ENCODE measurements at places on chromosomes 3 and 15. TPM values are rescaled to one million over a fixed set of nuclear protein-coding genes. Genes with fewer than 3 reads are reported as not detected.

DNA sequence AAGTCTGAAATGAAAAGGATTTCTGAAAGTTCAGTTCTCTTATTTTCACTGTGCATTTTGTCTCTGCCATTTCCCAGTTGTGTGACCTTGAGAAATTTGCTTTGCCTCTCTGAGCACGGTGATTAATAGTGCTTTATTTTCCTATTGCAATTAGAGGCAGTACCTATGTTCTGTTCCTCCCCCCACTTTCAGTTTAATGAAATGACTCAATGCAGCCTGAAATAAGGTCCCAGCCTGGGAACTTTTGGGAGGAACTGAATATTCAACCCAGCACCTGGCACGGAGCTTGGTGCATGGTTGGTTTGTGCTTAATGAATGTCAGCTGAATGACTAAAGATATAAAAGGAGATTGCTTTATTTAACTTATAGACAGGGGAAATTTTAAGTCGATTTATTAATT lies 352.6 kb downstream of the PDCD6IP start:
- no peak for DNase-seq

SPESP1 gene
- total RNA-seq, result 0.47 TPM

GRCh38 chr15:99143655-99144610 lies 39.1 kb downstream of the SYNM start:
- no peak for DNase-seq

POLQ gene
- total RNA-seq, result 20.1 TPM

DNA sequence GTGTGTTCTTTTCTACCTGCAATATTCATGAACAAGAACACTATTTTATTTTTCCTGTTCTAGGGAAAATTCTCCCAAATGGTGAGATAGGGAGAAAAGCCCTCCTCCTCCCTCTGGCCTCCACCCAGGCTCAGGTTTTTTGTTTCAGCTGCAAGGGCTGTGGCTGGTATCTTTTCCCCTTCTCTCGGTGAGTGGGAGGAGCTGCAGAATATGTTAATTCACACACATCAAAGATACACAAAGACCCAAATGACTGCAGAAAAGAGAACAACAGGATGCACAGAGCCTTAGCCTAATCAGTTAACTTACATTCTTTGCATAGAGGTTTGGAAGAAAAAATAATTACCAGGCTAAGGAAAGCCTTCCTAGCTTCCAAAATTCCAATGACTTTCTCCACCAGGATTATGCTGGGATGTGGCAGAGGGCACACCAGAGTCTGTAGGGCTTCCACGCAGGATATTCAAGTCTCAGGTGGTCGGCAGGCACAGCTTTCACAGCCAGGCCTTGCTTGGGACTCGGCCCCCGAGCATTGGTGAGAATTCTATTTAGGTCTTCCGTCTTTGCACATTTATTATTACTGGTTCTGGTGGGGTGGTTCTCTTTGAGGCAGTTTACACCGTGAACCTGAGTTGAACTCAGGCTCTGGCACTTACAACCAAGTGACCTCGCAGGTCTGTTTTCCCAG lies 64.9 kb downstream of the ABHD5 start:
- DNase-seq, result peak; percentile 59

DNAH12 gene
- total RNA-seq, result 0.05 TPM

PRTG gene
- total RNA-seq, result not detected

CILP gene
- total RNA-seq, result not detected

- DNase-seq, result no peak
These were observed 23.6 kb upstream of the CGNL1 start for GRCh38 chr15:57352535-57353316.

RAD18 gene
- total RNA-seq, result 44.5 TPM
